HT-29 (cell line): ENCODE measurements at places on chromosomes 16 and 17. TPM values are rescaled to one million over a fixed set of nuclear protein-coding genes. Genes with fewer than 3 reads are reported as not detected.

DNA sequence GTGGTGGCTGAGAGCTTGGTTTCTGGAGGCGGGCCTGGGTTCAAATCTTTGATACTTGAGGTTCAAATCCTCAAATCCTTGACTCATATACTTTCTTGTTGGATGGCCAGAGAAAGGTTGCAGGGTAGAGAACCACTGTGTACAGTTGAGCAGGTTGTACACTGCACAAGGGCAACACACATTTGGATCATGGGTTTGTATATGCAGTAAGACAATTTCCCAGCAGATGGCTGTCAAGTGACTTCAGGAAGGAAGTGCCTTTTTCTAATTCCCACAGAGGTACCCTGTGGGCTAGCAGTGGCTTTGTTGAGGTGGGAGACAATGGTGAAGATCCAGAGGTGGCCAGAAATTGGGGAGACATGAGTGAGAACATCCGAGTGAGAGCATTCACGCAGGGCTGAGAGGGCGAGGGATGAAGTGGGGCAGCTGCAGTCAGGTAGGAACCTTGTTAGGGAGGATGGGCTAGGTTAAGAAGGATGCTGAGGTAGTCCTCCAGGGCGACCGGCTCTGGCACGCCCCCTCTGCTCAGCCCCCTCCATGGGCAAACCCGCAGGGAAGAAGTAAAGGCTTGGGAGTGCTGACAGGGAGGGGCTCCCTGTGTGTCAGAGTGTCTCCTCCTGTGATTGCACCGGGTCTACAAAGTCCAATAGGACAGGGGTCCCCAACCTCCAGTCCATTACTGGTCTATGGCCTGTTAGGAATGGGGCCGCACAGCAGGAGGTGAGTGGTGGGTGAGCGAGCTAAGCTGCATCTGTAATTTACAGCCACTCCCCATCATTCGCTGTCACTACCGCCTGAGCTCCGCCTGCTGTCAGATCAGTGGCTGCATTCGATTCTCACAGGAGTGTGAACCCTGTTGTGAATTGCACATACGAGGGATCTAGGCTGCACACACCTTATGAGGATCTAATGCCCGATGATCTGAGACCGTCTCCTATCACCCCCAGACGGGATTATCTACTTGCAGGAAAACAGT, 2.7 kb downstream of the C16orf89 start:
- no peak for DNase-seq

DNA sequence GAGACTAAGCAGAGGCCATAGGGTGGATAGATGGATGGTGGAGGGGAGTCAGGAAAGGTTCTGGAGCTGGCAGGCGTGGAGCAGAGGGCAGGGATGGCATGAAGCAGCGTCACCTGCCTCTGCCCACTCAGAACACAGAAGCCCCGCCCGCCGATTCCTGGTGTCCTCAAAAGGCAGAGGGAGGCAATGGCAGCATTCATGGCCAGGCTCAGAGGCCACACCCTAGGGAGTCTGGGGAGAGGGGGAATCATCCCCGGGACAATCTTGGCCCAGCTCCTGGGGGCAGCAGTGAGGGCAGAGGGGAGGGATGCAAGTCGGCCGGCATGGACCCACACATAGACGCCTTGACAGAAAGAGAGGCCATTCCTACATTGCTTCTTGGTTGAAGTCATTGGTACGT, 60.7 kb upstream of the CACNG4 start:
- no peak for DNase-seq

DNA sequence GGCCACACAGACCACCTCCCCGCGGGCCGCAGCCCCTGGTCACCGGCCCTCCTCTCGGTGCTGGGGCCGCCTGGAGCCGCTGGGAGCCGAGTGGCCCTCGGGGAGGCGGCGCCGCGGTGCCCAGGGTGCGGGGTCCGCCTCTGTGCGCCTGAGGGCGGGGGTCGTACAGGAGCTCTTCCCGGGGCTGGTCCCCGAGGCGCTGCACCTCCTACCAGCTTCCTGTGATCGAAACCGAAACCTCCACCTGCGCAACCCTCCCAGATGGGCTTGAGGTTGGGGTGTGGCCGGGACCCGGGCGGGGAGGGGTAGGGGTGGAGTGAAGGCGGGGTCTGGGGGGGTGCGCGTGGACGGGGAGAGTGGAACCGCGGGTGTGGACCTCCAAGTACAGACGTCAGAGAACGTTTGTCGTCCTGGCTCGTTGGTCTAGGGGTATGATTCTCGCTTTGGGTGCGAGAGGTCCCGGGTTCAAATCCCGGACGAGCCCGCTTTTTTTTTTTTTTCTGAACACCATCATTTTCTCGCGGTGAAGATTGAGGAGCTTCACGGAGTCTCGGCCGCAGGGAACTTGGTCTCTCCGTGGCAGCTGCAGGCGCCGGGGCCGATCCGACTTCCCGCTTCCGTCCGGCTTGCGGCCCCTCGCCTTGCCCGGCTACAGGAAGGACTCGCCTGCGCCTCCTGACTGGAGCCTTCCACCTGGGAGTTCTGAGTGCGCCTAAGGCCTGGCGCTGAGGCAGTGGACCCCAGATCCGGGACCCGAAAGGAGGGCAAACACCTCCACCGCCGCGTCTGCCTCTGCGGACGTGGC, 23.9 kb downstream of the ZNF213 start:
- peak; percentile 89 for DNase-seq

Gene TPSD1
- not detected in 2 replicates for total RNA-seq
